Suppressor macrophage (primary cell): ENCODE measurements at places on chromosomes 12 and 14.
A peak's percentile ranks its signal among the peaks of the same experiment; 100 is the strongest.

DNA sequence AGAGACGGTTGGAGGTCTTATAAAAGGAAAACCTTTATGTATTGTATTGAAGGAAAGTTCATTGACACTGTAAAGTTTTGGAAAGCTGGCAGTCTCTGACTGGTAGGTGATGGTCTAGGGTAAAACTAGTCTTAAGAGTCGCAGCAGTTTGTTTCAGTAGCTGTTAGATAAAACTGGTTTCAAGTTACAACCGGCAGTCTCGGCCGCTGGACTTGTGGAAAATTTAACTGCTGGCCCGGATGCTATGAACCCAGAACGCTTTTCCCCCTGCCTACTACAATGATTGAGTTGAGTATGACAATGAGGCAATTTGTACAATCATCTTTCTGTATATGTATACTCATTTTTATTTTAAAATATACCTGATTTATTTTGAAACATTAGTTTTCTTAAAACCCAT lies 1426.9 kb downstream of the AACS start:
- DNase-seq: no peak

GRCh38 chr14:75861161-75861621 lies 120.6 kb downstream of the TGFB3 start:
- DNase-seq: peak; percentile 17

DNA sequence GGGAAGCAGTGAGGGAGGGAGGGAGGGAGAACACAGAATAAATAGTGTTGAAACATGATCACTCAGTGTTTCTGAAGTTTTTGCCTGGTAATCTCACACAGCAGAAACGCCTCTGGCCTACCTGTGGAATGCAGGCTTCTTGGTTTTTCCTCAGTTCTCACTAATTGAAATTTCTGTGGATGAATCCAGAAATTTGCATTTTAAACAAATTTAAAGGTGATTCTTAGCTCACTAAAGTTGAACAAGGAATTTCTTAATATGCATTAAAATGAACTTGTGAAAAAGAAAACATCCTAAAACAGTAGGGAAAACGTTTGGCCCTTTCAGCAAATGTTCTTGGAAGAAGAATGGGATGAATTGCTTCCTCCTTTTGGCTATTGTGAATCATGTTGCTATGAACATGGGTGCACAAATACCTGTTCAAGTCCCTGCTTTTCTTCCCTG lies 1.4 kb downstream of the RNASE9 start:
- no peak for DNase-seq

- peak; percentile 31 for DNase-seq
Measured at GRCh38 chr12:41367726-41368405, 179.7 kb downstream of the PDZRN4 start.

DNA sequence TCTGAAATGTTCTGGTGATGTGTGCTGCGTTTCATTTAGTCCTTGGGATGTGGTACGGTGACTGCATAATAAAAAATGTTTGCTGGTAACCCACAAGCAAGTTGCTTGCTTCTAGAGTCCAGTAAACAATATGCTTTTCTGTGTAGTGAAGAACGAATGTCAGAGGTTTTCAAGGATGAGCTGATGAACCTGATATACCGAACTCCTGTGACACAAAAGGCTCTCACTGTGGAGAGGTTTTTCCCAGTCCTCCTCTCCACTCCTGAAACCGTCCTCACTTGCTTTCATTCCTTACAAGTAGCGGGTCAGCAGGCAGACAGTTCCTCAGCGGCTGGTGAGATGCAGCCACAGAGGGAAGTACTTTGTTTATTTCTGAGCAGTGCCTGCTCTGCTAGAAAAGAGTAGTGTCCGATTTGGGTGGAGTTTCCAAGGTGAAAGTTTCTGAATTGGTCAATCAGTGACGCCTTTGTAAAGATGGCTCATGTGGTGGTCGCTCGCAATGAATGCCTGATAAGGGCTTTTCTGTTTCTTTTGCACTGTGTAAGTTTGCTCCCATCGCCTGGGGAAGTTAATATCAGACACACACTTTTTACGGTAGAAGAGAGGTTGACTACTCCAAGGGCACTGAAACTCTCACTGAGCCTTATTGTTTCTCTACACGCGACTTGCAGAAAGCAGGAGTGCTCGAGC lies 3.0 kb downstream of the ETV6 start:
- DNase-seq: peak; percentile 88

- DNase-seq: peak; percentile 27
Measured at GRCh38 chr12:27178723-27179399, 65.2 kb upstream of the STK38L start.

DNA sequence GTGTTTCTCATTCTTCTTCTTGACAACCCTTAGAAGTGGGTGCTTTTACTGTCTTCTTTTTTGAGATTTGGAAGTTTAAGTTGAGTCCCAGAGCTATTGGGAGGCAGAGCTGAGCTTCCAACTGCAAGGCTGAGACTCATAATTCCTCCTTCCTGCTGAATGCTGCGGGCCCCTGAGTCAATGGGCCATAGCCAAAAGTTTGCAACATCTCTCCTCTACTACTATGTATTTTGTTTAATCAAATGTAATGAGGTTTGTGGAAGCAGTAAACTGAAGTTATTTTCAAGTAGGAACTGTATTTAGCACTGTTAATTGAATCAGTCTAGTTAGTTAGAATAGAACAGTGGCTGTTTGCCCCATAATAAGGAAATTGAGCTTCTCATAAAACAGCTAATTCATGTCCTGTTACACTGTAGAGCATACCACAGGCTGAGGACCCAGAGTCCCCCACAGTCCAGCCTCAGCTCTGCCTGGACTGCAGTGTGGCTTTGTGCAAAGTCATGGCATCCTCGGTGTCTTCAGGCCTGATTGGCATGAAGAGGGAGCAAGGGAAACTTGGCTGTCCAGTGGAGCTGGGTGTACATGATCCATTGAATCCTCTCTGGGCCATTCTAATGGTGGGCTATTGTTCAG lies 631.7 kb downstream of the VRK1 start:
- DNase-seq: no peak

DNA sequence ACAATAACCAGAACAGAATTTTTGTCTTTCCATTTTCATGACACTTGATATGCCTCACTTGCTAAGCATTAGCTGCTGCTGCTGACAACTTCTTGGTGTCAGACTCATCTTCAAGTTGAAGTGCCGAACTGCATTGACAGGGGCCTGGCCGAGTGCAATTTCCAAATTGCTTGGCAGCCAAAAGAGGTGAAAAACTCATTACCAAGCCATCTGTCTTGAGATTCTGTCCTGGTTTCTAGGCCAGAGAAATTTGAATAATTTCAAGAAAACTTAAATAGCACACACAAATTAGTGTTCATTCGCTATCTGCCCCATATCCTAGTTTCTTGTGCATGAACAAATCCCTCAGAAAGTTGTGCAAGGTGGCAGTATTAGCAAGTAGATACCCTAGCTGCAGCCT lies 165.3 kb upstream of the RASSF8 start:
- DNase-seq: no peak

- DNase-seq: no peak
Measured at GRCh38 chr14:89731396-89731933, 223.1 kb downstream of the EFCAB11 start.

DNA sequence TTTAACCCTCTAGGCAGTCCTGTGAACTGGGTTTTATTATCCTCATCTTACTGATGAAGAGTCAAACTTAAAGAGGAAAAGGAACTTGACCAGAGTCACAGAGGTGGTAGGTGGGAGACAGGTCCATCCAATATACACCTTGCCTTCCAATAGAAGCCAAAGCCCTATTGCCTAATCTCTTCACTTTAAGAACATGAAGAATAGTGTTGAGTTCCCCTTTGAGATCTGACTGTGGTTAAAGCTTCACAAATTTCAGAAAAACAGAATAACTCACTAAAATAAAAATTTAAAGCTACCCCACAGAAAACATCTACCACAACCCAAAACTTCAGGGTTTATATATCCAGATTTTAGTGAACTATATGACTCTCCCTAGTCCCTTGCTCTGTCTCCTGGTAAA lies 115.4 kb downstream of the ETV6 start:
- no peak for DNase-seq

DNA sequence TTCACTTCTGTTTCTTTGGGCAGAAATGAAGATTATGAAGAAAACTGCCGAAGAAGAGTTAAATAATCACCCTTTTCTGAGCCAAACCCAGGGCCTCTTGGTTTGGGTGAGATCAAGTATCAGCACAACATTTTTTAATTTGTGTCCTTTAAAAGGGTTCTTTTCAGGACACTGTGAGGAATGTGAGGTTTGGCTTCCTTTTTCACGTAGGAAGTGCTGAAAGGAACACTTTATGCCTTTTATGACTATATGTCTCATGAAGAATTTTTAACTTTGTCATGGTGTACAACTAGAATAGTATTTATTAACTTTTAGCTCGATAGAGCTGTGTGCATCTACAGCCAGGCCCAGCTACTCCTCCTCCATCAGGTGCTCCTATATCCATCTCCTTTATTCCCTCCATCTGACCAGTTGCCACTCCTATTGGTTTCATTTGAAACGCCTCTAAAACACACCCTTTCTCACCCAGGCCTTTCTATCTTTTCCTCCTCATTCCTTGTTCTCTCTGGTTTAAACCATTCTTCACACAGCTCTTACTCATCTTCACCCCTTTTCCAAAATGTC lies 103.6 kb upstream of the LRIG3 start:
- DNase-seq: no peak

DNA sequence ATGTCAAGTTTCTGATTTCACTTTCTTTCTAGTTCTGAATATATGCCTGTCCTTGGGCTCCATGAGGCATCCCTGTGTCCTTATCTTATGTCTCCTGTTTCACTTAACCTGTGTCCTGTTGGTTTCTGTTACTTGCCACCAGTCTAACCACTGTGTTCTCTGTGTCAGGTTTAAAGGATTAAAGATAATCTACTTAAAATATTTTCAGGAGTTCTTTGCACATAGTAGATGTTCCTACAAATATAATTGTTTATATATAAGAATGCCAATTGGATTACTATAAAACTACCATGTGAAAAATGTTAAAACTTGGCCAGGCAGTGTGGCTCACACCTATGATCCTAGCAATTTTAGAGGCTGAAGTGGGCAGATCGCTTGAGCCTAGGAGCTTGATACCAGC lies 406.4 kb downstream of the CCER1 start:
- DNase-seq: no peak

DNA sequence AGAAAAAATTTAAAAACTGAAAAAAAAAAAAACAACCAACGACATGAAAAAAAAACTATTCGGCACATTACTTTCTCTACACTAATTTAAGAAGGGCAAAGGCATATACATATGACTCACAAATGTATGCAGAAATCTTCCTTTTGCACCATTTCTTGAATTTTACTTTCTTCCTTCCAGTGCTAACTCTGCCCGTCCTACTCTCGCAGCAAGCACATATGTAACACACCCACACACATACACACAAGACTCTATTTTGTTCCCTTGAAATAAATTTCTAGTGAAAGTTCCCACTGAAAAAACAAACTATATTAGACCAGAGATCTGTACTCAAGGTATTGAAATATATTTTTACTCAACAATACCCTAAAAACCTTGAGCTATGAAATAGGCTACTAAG lies 14.6 kb downstream of the BTG1 start:
- DNase-seq: peak; percentile 55

GRCh38 chr12:120110550-120111501 lies 5.7 kb downstream of the RAB35 start:
- peak; percentile 98 for DNase-seq

DNA sequence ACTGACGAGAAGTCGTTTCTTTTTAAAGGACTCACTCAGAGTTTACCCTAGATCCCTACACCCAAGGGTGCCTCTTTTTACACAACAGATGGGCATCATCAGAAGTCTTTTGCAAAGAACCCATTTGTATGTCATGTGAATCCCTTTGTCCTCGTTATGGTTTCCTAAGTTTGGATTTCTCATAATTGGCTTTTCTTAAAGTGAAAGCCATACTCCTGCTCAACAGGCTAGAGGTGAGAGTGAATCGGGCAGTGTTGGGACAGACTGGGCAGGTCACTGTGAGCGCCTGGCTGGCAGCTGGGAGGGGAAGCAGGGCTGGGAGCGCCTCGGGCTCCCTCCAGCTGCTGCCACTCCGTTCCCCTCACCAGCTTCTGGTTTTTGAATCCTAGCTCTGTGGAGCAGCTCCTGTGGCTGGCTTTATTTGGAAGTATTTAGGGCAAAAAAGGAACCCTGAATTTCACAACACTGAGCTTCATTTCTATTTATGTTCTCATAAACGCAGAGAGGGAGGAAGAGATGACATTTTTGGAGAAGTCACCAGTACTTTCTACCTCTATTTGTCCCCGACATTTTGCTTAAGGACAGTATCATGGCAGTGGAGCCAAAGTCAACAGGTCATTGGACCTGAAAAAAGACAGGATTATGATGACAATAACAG lies 63.8 kb upstream of the ACTN1 start:
- DNase-seq: peak; percentile 89

- DNase-seq: peak; percentile 3
Measured at GRCh38 chr14:59772233-59772632, 98.3 kb downstream of the RTN1 start.

DNA sequence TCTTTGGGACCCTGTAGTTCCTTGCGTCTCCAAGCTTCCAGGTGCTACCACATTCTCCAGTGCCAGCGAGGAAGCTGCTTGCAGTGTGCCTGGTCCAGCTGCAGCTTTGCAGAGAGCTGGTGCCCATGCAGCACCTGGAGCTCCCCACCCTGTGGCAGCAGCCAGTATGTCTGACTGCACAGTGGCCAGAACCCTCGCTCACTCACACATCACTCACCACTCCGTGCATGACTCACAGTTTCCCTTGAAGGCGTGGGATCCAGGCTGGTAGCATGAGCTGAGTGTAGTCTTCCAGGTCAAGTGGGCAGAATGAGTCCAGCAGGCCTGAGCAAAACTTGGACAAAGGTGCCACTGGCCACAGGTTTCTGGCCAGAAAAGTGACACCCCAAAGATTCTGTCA lies 33.6 kb downstream of the SDR9C7 start:
- DNase-seq: no peak

DNA sequence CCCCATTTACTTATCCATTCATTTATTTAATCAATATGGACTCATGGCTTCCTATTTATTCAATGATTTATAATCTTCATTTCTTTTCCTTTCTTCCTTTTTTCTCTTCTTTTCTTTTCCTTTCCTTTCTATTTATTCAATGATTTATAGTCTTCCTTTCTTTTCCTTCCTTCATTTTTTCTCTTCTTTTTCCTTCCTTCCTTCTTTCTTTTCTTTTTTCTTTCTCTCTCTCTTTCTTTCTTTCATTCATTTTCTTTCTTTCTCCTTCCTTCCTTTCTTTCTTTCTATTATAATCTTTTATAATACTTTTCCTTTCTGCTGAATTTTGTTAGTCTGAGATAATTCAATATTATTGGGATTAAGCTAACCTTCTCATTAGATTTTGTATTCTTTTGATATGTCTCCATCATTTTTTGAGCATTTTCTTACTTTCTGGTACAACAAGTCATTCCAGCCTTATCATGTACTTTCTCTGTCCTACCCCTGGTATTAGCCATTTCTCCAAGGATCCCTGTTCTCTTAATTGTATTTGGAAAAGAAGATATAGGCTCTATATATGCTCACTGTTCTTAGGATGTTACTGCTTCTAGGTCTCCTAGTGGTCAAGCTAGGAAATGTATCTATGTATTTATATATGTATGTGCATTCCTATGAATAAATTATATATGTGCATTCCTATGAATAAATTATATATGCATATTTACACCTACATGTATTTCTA lies 12.1 kb downstream of the LACRT start:
- DNase-seq: peak; percentile 31

GRCh38 chr14:89190765-89191513 lies 226.1 kb downstream of the FOXN3 start:
- no peak for DNase-seq
